ENCODE measurements at places on chromosomes 5 and 9.

DNA sequence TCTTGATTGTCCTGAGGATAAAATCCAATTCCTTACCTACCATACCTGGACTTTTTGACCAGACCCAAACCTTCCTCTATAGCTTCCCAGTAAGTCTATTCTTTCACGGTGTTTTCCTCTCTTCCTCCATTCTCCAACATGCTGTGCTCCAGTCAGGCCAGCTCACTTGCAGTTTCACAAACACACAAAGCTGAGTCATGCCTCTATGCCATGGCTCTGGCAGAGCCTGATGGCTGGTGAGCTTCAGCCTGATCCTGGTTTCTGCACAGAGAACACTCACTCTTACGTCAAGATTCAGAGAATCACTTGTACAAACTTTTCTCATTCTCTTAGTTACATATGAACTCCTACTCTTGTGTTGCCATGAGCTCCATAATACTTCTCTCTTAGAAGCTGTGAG is 27.7 kb upstream of the PAX5 start:
- DNase-seq, result no peak

DNA sequence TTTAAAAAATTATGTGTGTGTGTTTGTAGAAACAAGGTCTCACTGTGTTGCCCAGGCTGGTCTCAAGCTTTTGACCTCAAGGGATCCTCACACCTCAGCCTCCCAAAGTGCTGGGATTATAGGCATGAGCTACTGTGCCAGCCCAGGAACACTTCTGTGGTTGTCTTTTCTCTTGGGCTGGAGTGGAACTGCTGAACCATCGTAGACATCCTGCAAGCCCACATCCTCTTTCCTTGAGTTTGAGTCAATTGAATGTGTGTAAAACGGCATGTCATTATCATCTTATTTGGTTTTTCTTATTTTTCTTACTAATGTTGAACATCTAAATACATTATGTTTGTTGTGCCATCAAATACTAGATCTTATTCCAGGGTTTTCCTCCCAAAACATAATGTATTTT is 40.0 kb downstream of the EHMT1 start:
- DNase-seq, result no peak

- DNase-seq, result no peak
Measured at GRCh38 chr9:33106372-33106771, 29.9 kb upstream of the SMU1 start.

- no peak for DNase-seq
Measured at GRCh38 chr5:57335092-57335660, 147.4 kb downstream of the ACTBL2 start.
